NCI-H1105 treated with DMSO at 0.1 percent for 48 hours (cell line): ENCODE measurements at places on chromosomes 1 and 21.
A peak's percentile ranks its signal among the peaks of the same experiment; 100 is the strongest.

GRCh38 chr1:184790642-184791549 is 36.2 kb upstream of the EDEM3 start:
- peak; percentile 11 for DNase-seq

DNA sequence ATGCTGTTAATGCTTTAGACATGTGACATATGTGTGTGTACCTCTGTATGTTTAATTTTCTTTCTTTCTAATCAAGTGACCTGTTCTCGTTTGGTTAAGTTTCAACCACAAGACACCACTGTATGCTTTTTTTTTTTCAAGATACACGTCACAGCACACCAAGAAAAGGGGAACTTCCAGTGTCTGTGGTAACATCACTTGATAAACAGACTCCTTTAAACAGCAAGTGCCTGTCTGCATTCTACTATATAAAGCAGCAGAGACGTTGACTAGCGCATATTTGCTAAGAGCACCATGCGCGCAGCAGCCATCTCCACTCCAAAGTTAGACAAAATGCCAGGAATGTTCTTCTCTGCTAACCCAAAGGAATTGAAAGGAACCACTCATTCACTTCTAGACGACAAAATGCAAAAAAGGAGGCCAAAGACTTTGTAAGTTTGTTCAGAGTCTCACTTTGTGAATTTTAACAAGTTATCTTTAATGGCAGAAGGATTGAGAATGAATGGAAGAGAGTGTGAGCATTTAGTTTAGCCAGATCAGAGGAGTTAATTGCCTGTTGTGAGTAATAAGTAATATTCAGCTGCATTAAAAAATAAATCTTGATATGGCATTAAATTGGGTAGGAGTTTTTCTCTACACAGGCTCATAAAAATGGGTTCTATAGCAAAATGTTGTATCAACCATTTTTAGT is at the start of gene RGS1:
Gene RGS1 (plus strand): TSS at position 275 of the 691 bp plus-strand sequence. CDS start 20 bp downstream, at position 295.
- DNase-seq = no peak

DNA sequence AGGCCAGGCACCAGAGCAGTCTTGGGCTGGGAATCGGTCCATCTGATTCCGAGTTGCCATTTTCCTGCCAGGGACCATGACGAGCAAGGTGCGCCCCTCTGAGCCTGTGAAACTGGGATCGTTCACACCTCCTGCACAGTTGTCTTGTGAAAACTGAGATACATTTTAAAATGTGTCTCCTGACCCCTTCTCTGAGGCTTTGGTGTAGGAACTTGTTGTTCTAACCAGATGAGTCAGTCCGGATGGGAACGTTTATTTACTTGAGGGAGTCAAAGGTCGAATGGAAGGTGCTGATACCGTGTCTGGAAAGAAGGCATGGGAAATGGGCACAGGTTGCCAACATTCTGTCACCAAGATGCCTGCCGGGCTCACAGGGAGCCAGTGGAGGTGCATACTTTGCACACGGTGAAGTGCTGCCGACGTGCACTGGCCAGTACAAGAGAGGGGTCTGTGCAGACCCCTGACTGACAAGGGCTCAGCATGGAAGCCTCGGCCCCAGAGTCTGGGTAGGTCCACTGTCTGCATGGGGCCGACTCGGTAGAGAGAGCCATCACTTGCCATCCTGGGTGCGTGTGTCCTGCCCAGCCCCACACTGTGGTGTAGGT is 7.4 kb upstream of the KCNN3 start:
- no peak for DNase-seq

GRCh38 chr21:15206514-15206913 is 141.7 kb upstream of the NRIP1 start:
- DNase-seq = no peak

- DNase-seq = no peak
Observed at GRCh38 chr1:183186841-183187240, 777 bp downstream of the LAMC2 start.

GRCh38 chr1:10612436-10613160 is 137.8 kb downstream of the PEX14 start:
- no peak for DNase-seq

DNA sequence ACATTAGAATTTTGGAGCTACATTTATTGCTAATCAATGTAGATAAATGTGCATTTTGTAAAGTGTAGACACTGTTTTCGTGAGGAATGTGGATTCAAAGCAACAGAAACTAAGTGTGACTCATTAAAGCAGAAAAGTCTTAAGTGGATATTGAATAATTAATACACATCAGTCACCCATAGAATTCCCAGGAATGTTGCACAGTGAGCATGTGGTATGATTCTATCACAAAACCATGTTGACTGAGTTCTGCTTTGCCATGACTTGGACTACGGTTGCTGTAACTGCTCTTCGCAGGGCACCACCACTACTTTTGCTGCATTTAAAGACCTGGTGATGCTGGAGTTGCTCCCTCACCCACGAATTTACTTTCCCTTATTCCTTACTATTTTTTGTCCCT is 471.8 kb downstream of the KCNT2 start:
- DNase-seq = no peak

- peak; percentile 58 for DNase-seq
Observed at GRCh38 chr1:186155594-186155993, 219.5 kb downstream of the TPR start.

DNA sequence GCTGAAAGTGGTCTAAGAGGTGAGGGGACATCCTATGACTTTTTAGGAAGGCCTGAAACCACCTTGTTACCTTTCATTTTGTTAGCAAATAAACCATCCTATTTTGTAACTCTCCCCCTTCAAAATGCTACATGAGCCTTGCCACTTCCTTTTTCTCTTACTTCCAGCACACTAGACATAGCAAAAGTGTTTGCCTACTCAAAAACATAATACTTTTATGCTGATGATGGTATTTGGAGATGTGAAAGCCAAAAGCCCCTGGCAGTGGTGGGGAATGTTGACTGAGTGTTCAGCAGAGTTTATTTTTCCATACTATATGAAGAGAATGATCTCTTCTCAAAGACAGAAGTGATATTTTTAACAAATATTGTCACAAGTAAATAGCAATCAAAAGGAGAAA is 134.2 kb downstream of the EDEM3 start:
- no peak for DNase-seq

GRCh38 chr1:33323663-33324477 is 3.0 kb upstream of the A3GALT2 start:
- no peak for DNase-seq

DNA sequence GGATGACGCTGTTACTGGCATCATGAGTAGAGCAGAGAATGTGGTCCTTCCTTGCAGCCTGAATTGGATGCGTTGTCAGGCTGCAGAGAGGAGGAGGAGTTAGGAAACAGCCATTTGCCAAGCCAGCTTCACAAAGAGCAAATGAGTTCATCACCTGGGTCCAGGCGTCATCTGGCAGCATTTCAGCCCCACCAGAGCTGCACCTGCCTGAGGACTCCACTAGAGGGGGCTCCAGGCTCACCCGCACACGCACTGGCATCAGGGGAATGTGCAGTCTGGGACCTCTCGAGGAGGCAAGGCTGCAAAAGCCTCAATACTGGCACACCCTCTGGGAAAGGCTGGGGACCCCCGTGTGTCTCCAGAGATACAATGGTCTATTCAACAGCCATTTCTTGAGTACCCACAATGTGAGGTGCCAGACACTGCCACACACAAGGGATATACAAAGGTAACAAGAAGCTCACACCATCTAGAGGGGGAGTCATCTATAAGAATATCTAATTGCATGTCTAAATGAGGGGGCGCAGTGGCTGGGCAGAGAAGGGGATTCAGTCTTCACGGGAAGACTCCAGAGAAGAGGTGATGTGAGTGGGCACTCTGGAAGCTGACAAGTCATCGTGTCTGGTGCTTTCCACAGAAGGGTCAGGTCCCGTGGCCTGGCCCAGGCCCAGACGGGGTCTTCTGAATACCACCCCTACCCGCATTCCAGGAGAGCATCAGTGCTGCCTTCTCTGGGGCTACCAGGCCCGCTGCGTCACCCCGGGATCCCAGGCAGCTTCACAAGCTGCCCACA is 53.5 kb upstream of the CNTN2 start:
- peak; percentile 81 for DNase-seq

- DNase-seq = no peak
Observed at GRCh38 chr1:153349363-153350320, 1.0 kb upstream of the PGLYRP4 start.

- DNase-seq = peak; percentile 21
Observed at GRCh38 chr21:36700295-36700970, 1.5 kb downstream of the SIM2 start.

DNA sequence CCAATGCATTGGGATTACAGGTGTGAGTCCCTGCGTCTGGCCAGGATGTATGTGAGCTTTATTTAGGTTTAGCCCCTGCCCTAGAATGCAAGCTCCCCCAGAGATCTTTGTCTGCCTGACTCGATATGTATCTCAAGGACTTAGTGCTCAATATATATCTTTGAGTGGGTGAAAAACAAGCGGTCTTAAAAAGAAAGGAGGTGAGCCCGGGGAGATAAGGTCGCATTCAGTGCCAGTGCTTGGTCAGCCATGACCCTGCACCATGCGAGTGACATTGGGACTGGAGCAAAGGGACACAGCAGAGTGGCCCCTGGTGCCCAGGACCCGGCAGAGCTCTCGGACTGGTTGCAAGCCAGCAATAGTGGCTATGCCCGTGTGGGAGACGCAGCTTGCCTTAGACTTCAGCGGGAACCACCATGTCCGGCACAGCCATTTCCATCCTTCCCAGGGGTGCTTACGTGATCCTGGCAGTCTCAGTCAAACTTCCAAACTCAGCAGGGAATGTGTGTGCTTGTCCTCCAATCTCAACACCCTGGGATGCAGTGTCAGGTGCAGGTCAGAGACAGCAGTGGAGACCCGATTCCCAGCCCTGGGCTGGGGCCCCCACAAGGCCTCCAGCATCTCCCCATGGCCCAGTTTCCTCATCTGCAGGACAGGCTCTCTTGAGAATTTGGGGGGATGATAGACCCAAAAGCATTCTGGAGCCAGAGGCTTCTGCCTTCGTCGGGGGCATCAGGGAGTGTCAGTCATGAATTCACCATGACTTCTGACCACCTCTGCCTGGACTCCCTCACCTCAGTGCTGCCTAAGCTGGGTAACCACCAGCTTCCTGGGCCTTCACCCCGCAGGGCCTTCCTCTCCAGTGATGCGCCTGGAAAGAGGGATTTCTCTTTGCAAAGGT is 1.8 kb downstream of the MX2 start:
- DNase-seq = no peak

DNA sequence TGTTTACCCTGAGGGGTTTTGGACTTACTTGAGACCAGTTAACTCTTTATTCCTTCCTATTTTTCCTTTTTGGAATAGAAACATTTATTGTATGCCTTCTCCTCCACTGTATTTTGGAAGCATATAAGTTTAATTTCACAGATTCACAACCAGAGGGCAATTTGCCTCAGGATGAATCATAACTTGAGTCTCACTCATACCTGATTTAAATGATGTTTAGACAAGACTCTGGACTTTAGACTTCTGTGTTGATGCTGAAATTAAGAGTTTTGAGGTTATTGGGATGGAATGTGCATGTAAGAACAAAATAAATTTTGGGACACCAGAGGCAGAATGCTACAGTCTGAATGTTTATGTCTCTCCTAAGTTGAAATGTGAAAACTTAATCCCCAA is 7.1 kb upstream of the ADAM30 start:
- no peak for DNase-seq

DNA sequence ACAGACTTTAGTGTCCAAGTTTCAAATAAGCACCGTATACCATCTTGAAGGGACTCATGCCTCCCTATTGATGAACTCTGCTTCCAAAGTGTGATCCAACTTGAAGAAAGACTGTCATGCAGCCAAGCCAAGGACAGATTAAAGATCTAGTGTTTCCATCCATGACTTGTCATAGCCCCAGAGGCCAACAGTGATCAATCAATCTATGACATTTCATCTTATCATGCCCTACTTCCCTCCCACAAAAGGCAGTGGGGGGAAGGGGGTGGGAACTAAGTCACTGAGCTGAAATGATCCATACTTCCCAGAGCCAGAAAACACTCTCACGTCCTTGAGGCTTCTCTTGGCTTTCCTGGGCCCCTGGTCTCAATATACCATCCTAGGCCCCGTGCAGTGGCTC is 4.0 kb downstream of the SERPINC1 start:
- no peak for DNase-seq

GRCh38 chr1:189834813-189835212 is 642.9 kb downstream of the BRINP3 start:
- peak; percentile 73 for DNase-seq

DNA sequence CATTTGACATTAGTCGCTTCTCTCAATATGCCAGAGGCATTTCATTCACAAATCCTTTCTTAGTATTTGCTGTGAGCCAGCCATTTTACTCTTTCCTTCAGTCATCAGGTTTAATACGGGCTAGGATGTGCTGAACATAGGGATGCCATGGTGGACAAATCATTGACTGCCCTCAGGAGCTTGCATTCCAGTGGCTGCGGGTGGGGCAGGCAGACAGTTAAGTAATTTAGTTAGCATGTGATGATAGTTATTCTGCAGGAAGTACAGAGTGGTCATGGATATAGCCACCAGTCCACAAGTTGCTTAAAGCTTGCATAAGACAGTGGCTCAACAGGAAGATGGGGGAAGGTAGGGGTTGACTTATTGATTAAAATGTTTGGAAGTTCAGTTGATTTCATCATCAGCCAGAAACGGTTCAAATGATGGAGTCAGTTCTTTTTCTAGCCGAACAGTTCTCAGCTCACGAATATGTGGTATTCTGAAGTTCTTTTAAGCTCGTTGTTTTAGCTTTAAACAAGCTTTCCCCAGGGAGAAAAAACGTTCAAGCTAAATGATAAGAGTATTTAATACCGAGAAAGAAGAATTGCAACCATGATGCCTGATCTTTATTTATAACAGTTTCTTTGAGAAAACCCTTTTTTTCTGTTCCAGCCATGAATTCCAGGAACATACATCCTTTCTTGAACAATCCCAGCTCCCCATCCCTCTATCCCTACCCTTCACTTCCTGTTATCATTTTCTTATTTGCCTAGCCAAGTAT is 1.4 kb downstream of the SLC22A15 start:
- no peak for DNase-seq

GRCh38 chr1:82700476-82700875 is 899.7 kb downstream of the ADGRL2 start:
- peak; percentile 13 for DNase-seq

DNA sequence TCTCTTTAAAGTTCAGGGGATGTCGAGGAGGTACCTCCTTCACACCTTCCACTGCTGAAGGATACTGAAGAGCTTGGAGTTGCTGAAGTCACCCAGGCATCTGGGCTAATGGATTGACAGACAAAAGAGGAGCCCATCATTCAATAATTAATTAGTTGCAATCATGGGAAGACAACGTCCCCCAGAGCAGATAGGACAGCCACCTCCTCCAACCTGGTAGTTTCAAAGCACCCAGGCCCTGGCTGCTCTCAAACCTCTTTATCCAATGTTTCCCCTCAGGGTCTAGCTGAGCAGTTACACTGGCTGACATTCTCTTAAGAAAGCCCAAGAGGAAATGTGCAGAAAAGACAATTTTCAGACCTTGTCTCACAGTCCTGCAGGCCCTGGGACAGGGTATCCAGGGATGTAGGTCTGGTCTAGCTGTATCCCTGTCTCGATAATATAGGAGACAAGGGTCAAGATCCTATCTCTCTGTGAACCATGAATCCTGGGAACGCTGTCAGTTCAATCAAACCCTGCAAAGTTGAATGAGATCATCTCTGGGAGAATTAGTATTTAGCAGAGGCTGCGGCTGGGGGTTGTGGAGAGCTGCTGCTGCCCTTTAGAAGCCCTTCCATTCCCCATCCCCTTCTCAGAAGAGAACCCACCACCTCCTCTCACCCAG is 1.1 kb downstream of the TSPAN2 start:
- DNase-seq = no peak

- DNase-seq = no peak
Observed at GRCh38 chr1:23793018-23793781, 2.3 kb downstream of the LYPLA2 start.

- DNase-seq = no peak
Observed at GRCh38 chr1:58456470-58456869, 90.1 kb downstream of the OMA1 start.
